RWPE1 (cell line): ENCODE measurements at places on chromosomes 3 and 15.

GRCh38 chr15:70226337-70226980 is 128.7 kb upstream of the TLE3 start:
- DNase-seq, result no peak

GRCh38 chr3:147958754-147959153 is 549.6 kb downstream of the ZIC1 start:
- no peak for DNase-seq

DNA sequence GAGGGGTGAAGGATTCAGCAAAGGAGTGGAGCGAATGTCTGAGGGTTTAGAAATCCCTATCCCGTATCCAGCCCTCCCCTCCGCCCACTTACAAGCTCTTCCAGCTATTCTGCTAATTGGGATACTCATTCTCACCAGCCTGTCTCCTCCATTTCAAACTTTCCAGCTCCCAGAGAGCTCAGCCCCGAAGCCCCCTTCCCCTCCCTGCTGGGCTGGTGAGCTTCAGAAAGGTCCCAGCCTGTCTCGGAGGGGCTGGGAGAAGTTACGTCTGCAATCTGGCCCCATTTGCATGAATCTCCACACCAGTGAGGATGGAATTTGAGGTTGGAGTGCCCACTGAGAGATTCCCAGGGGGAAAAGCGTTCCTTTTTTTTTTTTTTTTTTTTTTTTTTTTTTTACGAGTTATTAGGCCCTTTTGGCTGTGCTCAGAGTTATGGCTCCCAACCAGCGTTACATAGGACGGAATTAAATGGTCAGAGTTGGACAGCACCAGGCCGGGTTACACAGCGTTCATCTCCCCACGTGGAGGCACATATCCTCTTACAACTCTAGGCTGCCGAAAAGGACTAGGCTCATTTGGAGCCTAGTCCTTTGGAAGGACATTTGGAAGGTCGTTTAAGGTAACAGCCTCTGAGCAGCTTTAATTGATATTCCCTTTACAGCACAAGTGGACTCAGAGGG is 34.6 kb downstream of the FGD5 start:
- DNase-seq, result no peak

- no peak for DNase-seq
Measured at GRCh38 chr3:66527246-66527645, 26.4 kb upstream of the LRIG1 start.

GRCh38 chr3:142946861-142947260 is 16.6 kb downstream of the PAQR9 start:
- DNase-seq, result no peak

GRCh38 chr15:88904257-88904623 is 8.9 kb upstream of the HAPLN3 start:
- DNase-seq, result no peak

GRCh38 chr3:188792793-188793192 is 379.0 kb upstream of the TPRG1 start:
- DNase-seq, result no peak

GRCh38 chr15:92034227-92034626 is 180.7 kb downstream of the SLCO3A1 start:
- DNase-seq, result no peak

DNA sequence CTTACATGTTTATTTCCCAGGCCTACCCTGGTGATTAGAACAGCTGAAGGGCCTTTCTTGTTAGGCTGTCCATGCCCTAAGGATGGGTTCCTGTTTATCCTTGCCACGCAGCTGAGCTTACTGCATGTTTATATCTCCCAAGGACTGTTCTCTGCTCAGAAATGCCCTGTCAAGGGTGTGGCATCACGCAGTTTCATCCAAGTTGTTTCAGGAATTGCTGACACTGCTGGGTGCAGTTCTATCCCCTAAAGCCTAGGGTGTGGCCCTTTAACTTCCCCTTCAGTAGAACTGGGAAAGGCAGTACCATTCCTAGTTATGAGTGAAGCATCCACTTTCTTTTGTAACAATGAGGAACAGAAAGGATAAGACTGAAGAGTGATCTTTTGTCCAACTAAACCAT is 5.0 kb downstream of the ELL3 start:
- no peak for DNase-seq

DNA sequence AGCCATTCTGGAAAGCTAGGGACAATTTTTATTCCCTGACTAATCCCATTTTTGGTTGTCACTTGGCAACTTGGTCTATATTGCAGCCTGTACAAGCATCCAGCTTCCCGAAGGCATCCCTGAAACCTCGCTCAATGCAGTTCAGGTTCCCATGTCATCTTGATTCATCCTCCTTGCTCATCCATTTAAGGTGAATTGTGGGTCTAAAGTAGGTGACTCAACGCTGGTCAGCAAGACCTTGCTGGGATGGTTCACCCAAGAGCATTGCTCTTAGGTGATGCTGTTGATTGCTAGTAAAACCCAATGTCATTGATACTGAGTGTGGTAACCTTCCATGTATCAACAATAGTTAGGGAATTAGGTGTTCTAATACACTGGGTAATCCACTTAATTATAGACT is 13.1 kb upstream of the RAB8B start:
- DNase-seq, result peak; percentile 47

- no peak for DNase-seq
Measured at GRCh38 chr3:157195965-157196364, 36.0 kb upstream of the CCNL1 start.

DNA sequence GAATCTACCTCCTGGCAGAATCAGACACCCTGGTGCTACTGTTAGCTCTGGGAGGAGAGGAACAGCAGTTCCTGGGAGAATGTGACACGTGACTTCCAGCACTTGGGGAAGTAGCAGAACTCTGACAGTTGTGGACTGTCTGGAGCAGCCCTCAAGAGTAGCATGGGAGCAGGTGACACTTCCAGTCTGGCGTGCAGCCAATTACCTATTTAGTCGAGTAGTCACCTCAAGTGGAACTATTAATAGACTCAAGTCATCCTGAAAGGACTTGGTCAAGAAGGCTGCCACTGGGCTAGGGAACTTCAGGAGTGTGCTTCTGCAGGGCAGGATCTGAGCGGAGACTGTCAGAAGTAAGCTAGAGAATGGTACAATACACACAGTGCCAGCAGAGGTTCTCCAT is 62.3 kb downstream of the MTHFS start:
- no peak for DNase-seq

DNA sequence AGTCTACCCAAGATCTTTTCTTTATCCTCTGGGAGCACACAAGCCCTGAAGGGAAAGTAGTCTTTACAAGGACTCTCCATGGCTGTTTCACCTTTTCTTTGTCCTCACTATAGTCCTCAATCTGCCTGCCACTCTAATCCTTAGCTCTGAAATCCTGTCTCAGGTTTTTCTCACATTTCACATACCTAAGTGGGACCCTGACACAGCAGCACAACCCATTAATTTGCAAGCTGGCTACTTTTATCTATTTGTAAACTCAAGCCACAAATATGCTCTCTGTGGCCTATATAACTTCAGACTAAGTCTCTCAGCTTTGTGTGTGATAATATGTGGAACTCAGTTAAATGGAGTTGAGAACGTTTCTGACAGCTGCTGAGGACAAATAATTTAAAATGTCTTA is 19.8 kb downstream of the SIN3A start:
- DNase-seq, result no peak

DNA sequence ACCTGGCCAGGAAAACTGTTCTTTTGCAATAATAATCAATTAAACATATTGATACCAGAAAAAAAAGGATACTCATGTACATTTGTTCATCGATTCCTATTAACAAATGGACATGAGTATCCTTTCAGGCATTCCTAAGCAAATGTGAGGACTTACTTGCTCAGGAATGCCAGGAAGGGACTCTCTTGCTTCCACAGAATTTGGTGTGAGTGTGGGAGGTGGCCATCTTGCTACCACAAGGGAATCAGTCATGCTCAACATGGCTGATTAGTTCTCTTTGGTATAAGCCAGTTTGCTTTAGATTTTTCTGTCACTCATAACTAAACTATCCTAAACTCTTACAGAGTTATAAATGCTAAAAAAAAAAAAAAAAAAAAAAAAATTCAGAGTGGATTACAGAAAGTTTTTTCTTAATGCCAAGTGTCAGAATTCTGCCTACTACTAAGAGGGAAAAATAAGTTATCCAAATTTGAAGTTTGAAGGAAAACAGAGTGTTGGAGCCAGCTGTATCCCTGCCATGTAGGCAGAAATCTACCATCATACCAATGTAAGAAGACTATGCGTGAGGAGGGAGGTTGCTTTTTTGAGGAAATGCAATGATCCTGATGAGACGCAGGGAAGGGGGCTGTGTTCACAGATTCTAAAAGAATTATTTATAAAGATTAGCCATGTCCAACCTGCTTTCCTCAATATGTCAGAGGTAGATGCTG is 98.7 kb downstream of the PLD1 start:
- no peak for DNase-seq

DNA sequence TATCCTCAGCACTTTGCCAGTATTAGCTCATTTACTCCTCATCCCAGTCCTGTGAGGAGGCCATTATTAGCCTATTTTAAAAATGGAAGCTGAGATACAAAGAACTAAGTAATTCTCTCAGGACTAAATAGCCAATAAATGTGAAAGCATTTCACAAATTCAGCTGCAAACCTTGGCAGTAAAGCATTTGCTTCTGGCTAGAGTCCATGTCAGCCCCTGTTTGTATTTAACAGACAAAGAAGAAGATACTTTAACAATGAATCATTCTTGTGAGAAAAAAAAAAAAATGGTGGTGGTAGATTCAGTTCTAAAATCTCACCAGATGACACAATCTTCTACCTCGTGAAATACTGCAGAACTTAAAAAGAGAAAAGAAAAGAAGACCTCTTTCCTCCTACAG is 85.0 kb upstream of the CNTN6 start:
- DNase-seq, result no peak

DNA sequence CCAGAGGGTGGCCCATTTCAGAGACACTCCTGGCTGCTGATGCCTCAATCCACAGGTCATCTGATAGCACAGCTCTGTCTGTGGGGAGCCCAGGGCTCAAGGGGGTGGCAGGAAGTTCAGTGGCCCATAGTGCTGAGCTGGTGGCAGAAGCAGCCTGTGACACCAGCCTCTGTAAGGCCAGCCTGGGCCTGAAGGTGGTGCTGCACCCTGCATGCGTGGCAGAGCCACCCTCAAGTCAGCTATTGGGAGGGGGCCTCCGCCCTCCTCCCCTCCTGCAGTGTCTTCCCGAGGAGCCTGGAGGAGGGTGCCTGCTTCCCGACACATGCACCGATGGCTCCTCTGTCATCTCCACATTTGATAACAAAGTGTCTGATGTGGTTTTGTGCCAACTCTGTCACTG is 3.0 kb downstream of the PLA1A start:
- no peak for DNase-seq

DNA sequence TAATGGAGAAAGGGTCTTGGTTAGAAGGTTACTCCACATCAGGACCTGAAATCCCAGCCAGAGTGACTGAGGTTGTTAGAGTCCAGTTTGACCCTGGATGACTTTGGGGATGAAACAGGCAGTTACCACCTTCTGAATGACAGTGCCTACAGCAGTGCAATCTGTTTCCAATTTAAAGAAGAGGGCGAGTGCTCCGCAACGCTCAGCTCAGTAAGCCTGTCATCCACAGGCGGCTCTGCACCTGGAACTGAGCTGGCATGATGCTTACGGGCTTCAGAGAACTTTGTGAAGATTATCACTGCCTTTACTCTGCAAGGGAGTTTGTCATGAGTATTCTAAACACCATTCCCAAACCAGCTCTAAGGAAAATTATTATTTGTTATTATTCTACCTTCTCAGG is 127.7 kb upstream of the SLC24A5 start:
- no peak for DNase-seq

DNA sequence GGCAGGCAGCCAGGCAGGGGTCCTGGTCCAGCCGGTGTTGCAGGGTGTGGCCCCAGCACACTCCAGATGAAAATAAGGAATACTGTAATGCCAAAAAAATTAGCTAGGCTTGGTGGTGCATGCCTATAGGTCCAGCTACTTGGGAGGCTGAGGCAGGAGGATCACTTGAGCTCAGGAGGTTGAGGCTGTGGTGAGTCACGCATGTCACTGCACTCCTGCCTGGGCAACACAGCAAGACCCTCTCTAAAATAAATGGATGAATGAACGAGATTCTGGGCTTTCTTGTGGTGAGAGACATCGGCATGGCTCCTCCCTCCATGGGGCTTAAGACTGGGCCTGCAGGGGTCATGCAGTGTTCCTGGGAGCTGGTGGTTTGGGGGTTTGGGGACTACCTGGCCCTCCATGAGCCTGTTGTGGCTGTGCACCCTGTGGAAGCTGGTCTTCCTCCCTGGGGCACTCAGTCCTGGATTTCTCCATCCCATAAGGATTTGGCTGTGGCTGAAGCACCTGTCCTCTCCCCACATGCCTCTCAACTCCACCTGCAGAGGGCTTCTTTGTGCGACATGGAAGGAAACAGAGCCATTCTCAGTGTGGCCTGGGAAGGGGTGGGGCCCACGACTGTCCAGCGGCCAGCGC is 7.6 kb upstream of the RCCD1 start:
- DNase-seq, result no peak

DNA sequence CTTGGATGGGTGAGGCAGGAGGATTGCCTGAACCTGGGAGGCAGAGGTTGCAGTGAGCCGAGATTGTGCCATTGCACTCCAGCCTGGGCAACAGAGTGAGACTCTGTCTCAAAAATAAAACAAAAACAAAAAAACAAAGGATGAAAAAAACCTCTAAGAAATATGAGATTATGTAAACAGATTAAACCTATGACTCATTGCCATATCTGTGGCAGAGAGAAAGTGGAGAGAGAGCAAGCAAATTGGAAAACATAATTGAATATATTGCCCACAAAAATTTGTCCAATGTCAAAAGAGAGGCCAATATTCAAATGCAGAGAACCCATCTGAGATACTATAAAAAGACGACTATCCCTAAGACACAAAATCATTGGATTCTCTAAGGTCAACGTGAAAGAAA is 1106.0 kb downstream of the OTOL1 start:
- no peak for DNase-seq

DNA sequence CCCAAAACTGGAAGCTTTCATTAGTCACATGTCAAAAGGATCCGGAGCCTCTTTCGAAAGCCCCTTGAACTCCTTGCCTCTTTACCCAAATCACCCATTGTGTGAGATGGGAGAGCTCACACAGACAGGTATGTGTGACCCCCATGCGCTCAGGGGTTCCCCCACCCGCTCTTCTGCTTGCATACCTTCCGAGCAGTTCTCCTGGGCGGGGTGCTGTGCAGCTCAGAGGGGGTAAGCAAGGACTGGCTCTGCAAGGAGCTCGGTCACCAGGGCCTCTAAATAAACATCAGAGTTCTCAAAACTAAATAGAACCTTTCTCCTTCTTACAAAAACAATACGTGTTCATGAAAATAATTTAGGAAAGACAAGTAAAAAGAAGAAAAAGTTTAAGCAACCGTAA is 55.7 kb downstream of the PXYLP1 start:
- DNase-seq, result no peak

DNA sequence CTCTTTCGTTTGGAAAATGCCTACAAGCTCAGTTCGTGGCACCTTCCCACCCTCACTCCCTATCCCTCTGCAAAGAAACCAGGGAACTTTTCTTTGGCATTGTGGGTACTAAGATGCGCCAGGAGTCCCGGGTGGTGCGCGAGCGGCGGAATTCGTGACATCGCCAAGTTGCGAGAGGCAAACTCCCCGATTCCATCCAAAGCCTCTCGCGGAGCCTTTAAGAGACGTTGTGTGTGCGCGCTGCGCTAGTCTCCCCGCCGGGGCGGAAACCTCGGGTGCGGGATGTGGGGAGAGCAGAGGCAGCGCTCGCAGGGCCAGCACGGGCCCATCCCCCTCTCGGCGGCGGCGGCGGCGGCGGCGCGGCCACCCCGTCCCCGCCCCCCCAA is 443 bp upstream of the NR2F2 start:
- peak; percentile 64 for DNase-seq

- DNase-seq, result no peak
Measured at GRCh38 chr15:92384381-92384780, 9.3 kb upstream of the ST8SIA2 start.
